Activated T-helper 9 cell treated with anti-CD3 and anti-CD28 coated beads, Interleukin-2, amount 50 U/mL, for 16 hours (primary cell): ENCODE measurements at places on chromosomes 11 and 22.

- no peak for DNase-seq
These were observed 40.7 kb downstream of the MOB2 start for GRCh38 chr11:1445741-1446445.

DNA sequence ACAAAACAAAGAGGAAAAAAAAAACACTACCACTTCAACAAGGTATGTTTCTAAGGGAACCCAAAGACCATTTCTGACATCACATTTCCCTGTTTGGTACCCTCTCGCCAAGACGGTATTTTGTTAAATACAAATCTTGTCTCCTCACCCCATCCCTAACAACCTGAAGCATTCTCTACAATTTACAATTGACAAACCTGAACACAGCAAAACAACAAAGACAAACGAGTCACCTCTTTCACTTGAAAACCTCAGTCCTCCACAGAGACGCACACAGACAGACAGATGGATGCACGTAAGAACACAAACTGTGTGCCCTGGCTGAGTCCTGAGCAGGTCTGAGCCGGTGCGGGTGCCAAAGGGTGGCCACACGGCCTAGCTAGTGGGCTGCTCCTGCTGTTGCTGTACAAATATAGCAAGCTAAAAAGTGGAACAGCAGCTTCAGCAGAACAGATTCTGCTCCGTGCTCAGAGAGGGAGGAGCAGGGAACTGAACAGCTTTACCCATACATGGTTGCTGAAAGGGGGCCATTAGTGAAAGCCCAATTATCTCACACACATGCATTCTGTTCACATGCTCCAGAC lies 28.5 kb downstream of the CELF1 start:
- no peak for DNase-seq

DNA sequence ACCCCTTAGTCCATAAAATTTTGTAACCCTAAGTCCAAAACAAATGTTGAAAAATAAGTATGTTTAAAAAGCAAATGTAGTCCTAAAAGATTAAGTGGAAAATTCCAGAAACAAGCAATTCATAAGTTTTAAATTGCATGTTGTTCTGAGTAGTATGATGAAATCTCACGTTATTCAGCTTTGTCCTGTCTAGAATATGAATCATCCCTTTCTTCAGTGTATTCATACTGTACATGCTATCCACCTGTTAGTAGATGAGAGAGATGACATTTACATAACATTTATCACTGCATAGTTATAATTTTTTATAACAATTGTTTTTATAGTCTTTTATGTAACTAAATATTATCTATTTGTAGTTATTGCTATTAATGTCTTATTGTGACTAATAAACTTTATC lies 622.3 kb upstream of the CHORDC1 start:
- DNase-seq: no peak

GRCh38 chr22:32636884-32637283 lies 162.3 kb downstream of the FBXO7 start:
- no peak for DNase-seq

DNA sequence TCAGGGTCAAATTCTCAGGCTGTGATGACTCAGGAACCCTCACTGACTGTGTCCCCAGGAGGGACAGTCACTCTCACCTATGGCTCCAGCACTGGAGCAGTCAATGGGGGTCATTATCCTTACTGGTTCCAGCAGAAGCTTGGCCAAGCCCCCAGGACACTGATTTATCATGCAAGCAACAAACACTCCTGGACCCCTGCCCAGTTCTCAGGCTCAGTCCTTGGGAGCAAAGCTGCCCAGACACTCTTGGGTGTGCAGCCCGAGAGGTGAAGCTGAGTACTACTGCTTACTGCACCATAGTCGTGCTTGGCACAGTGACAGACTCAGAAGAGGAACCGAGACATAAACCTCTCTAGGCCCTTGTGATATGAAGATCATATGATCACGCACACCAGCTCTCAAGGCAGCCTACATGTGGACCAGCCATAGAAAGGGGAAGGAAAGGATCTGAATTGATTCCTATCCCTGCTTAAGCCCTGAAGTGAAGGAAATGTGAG lies 58.2 kb downstream of the ZNF280B start:
- DNase-seq: no peak

DNA sequence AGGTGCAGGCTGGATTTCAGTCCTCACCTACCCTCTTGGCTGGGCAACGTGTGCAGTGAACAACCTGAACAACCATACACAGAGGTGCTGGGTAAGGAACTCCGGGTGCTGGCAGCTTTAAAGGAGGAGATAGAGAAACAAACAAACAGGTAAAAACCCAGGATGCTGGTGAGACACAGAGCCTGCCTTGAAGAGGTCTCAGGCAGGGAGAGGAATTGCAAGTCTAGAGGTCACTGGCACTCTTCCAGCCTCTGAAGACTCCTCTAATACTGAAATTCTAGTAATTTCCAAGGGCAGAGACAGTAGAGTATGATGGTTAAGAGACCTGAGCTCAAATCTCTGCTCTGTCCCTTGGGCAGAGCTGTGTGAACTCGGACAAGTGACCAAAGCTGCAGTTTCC lies 192.5 kb downstream of the CEP164 start:
- no peak for DNase-seq

- DNase-seq: no peak
These were observed at the start of gene C1QTNF4 for GRCh38 chr11:47593934-47594855. C1QTNF4 (minus strand) TSS chr11:47594411; CDS start chr11:47590810, 3,601 bp downstream.

DNA sequence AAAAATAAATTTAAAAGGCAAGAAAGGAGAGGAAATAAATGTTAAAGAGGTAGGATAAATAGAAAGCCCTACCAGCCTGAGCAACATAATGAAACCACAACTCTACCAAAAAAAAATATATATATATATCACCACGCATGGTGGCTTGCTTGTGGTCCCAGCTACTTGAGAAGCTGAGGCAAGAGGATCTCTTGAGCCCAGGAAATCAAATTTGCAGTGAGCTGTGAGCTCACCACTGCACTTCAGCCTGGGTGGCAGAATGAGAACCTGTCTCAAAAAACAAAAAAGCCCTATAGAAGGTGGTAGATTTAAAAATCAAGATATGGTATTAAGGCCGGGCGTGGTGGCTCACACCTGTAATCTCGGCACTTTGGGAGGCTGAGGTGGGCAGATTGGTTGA lies 10.5 kb downstream of the NUCB2 start:
- no peak for DNase-seq

- no peak for DNase-seq
These were observed 30.9 kb upstream of the WNT7B start for GRCh38 chr22:46007848-46008261.

DNA sequence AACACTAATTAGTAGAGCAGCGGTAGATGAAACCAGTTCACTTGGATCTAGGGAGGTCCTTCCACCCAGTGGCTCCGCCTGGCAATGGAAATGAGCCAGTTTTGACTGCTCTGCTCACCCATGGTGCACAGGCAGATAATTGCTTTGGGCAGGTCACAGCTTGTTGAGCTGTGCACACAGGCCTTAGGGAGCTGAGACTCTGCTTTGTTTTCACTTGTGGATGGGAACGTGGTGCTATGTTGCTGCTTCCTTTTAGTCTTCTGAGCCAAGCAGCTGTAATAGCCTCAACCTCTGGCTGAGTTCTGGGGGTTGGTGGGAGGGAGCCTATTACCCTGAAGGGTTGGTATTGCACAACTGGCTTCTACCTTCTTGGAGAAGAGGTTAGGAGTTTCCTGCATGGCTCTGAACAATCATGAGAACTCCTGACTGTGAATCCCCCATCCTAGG lies 262.3 kb upstream of the MTNR1B start:
- no peak for DNase-seq

DNA sequence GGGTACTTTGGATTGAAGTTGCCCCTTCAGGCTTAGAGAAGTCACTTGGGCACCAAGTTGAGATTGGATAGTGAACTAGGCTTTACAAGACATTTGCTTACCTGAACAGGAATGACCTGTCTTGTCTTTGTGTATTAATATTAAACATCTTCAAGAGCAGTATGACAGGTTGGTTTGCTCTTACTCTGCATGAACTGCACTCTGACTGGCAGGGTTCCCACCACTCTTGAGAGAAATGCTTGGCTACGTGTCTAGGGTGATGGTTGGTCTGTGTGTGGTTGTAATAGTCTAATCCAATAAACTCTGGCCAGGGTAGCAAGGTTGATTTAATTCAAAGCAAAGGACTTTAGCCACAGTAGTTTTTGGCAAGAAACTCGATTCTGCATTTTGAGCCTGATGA lies 20.1 kb upstream of the SPTBN2 start:
- no peak for DNase-seq

- DNase-seq: no peak
These were observed 884 bp downstream of the CENATAC start for GRCh38 chr11:118998822-118999221.
